Kasumi-1 (cell line): ENCODE measurements at places on chromosomes 4 and X.

DNA sequence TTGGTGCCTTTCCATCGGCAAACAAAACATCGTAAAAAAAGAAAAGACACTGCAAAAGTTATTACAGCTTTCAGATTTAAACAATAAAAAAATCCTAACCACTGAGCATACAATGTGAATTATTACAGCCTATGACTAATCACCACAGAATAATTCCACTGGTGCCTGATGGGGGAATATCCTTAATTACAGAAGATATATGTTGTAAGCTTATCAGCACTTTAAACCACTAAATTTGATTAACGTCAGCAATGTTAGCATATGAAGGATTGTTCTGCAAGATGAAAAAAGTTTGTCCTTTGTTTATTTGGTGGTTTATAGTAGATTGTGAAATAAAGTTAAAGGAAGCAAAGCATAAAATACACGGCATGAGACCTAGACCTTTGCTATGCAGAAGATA lies 210.2 kb upstream of the ADAMTS3 start:
- DNase-seq = no peak

DNA sequence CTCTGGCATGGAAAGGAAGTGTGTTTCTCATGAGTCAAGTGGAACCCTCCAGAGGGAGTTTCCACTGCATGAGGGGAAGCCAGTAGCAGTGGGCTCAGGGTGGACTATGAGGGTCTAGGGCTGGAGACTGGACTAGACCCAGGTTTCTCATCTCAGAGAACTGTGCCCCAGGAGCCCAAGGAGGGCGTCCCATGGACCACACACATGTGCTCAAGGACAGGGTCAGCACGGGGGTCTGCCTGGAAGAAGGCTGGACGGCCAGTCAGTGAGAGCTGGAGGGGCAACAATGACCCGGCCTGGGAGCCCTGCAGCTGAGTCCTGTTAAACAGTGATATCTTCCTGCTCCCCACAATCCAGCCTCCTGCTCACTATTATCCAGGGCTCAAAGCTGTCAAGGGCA lies 5.8 kb upstream of the CTSO start:
- DNase-seq = no peak

- DNase-seq = no peak
Observed at GRCh38 chr4:625631-626161, 323 bp downstream of the PDE6B start.

GRCh38 chrX:131792789-131793462 lies 230.2 kb upstream of the STK26 start:
- DNase-seq = no peak

GRCh38 chrX:47643926-47644325 lies 6.4 kb downstream of the ELK1 start:
- peak; percentile 32 for DNase-seq

DNA sequence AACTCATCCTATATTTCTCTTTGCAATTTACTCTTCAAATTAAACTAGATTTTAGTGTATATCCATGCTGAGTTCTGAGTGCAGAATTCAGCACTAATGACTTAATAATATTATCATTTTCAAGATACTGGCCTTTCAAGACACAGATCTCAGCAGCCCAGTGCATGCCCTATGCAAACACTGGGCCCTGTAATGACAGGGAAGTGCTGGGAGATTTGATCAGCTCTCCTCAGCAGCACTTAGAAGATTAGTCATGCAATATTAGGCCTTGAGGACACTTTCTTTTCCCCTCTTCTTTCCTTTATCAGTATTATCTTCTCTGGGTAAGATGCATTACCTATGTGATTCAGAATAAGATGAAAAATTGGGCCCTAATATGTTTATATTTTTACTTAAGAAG lies 207.1 kb downstream of the PPP3CA start:
- DNase-seq = no peak

GRCh38 chr4:36990128-36990872 lies 254.2 kb upstream of the NWD2 start:
- DNase-seq = no peak

DNA sequence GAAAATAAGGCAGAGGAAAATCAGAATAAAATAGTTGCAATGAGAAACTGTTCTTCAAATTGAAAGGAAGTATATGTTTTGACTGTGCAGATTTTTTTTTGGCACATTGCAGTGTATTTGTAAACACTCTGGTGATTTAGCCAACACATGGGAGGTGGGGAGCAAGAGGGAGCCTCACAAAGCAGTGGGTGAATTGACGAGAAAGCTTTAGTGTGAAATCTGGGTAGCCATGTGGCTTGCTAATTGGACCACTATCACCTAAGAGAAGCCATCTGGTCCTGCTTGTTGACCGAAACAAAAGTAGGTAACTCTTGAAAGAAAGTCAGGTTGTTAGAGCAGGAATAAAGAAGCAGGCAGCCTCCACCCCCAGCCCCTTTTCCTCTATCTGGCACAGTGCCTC lies 10.4 kb downstream of the CLCN5 start:
- DNase-seq = no peak

- DNase-seq = no peak
Observed at GRCh38 chrX:23194885-23195554, 139.6 kb upstream of the PTCHD1 start.

DNA sequence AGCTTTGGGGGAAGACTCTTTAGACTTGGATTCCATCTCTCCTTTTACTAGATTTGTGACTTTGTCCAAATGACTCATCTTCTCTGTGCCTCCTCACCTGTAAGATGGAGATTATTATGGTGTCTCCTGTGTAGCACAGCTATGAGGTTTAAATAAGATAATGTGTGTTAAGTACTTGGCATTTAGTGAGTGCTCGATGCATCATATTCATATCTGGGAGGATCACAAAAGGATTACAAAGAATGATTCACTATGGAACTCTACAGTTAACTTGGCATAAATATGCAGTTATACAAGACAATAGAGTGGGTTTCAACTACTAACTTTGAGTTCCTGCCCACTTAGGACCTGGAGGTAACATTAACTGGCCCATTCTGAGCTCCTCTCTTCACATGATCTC lies 2.3 kb downstream of the GBA3 start:
- no peak for DNase-seq

- DNase-seq = no peak
Observed at GRCh38 chr4:89307446-89308160, at the start of gene GPRIN3. GPRIN3 (minus strand) TSS chr4:89307800; CDS start chr4:89250110, 57,690 bp downstream.

DNA sequence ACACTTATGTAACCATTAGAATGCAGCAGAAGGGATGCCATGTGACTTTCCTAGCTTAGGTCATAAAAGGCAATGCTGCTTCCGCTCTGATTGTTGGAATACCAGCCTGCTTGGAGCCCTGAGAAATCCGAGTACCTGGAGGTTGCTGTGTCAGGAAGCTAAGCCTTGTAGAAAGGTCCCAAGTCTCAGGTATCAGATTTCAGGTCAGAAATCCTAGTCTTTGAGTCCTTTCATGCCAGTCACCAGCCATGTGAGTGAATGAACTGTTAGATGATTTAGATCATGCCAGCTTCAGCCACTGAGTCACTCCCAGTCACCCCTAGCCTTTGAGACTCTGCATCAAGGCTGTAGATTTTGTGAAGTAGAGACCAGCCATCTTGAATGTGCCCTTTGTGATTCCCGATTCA lies 23.5 kb downstream of the RAP1GDS1 start:
- no peak for DNase-seq

DNA sequence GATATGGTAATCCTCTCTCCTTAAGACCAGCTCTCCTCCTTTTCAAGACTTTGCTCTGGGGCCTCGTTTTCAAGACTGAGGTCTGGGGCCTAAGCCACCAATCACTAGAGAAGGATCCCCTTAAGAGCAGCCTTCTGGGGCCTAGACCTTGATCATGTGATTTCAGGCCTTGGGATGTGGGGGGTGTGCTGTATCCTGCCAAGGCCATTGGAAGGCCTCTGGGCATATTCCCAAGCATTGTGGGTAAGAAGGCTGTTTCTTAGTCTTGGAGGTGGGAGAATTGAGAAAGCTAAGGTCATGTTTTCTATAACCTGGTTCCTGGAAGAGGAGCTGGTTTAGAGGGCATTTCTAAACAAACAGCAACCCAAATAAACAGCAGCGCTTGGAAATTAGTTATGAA lies 12.1 kb downstream of the TMEM164 start:
- DNase-seq = no peak

- no peak for DNase-seq
Observed at GRCh38 chr4:174154215-174154854, 129.1 kb downstream of the FBXO8 start.

DNA sequence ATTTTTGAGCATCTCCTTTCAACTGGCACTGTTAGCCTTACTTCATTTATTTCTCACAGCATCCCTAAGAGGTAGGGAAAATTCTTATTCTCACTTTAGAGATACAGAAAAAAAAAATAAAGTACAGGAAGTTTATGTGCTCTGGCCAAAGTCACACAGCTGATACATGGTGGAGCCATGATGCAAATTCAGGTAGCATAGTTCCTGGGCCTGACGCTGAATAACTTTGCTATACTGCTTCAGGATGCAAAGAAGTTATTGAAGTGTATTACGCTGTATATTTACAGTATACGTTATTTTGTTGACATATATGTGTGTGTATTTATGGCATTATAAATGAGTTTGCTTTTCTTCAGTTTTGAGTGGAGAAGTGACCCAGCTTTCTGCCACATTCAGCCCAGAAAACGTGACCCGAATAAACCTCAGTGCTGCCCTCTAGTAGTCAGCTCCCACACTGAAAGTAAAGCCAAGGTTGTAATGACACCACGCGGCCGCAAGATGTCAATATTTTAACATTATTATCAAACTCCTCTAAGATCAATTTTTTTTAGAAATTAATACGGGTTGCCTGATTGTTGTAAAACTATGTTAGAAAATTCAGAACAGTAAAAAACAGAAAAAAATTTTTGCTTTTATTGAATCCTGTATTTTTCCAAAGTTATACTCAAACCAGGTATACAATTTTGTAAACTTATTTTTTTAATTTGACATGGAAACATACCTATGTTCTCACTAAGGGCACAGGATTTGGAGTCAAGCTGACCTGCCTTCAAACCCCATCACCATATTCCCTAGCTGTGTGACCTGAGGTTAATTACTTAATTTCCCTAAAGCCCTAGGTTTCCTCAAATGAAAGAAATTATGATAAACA lies 3.8 kb upstream of the GUCY2F start:
- DNase-seq = peak; percentile 52

GRCh38 chr4:56743550-56743949 lies 62.5 kb upstream of the HOPX start:
- no peak for DNase-seq

GRCh38 chr4:18935659-18936345 lies 914.2 kb upstream of the LCORL start:
- no peak for DNase-seq

DNA sequence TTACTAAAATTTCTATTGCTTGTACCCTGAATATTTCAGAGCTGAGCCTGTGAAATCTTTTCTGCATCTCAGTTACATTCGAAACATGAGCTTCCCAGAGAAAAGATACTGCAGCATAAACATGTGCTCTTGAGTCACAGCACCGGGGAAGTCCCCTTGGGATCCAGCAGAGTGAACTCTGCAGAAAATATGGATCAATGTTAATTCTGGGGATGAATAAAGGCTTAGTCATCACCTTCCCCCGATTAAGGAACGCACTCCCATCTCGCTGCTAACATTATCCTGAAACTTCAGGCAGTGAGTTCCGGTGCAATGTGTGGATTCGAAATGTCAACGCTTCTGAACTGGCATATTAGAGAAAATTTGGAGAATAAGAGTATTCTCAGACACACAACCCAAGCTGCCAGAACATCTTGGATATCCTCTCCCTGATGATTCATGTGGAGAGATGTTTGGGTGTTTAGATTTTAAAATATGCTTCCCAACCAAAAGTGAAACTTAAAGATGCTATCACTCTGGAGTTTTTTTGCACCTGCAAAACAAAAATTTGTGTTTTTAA lies 90.8 kb downstream of the IRF2 start:
- DNase-seq = no peak

DNA sequence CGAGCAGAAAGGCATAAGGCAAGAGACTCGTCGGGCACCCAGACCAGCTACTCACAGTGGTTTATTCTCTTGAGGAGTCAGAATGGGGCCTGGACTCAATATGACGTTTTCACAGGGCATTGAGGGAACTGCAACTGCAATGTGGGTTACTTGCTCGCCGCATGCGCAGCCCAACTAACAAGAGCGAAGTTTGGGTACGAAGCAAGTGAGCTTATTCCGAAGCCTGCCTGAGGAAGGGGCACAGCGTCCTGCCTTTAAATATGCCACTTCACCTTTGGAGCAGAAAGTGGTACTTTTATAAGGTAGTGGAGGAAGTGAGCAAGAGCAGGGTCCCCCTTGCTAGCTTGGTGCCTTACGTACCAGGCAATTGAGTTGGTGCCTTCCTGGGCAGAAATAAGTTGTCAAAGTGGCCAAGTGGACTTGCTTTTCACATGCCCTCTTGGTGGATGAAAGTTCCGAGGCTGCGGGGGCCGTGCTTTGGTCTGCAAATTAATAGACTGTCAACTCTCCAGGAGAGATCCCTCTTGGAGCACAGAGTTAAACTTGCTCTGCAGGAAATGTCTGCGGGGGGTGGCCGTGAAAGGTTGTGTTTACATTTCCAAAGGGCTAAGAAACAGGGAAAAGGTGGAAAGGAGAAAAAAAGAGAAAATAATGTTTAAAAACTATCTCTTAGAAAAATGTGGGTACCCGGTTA lies 480.4 kb downstream of the TRIML1 start:
- DNase-seq = no peak

DNA sequence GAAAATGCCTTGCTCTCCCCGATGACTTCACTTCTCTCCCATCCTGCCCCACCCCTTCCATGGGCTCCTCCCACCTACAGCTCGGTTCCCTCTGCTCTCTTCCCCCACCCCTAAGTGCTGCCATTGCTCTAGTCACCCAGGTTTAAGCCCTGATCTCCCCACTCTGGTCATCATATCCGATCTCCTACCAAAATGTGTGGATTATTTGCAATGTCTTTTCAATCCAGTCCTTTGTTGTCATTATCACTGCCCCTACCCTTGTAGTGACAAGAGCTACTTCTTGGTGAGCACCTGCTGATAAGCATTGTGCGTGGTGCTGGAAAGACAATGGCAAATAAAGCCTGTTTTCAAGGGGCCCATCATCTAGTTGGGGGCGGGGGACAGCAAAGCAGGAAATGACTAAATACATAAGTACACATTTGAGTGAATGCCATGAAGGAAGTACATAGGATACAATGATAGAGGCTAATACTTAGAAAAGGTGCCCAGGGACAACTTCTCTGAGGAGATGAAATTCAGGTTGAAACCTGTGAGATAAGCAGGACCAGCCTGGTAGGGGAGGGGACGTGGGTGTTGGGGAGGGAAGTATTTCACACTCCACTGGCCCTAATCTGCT lies 63.8 kb downstream of the DLG3 start:
- DNase-seq = no peak

DNA sequence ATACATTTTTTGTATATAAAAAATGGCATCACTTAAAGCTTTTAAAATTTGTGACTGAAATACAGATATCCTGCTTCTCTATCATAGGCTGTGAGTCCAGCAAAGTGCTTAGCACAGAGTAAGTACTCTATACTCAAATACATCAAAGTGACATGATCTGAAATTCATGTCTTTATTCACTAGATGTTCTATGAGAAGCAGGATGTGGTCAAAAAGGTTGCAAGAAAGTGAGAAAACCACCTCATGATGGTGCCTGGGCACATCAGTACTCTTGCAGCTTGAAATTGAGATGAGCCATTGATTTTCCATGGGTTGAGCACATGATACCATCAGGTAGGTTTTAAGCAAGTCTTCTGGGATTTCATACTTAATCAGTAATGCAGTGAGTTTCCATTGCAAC lies 20.4 kb upstream of the SFRP2 start:
- DNase-seq = no peak
